Stimulated activated naive B cell treated with anti-CD40 and anti-IgM and Interleukin-4, amounts not matched to agents 10 μg/mL and 1 μg/mL and 100 μg/mL, for 72 hours (primary cell): ENCODE measurements at places on chromosomes 5 and 9.

- H3K36me3 ChIP-seq: no peaks in the 10 kb centered on the region
- peak; percentile 32 for DNase-seq
- no peak overlapping the region for H3K4me3 ChIP-seq
- H3K27me3 ChIP-seq: no peaks in the 10 kb centered on the region
- peaks cover 10% of the 10 kb centered on the region for H3K4me1 ChIP-seq
These were observed 262.1 kb upstream of the KLF4 start for GRCh38 chr9:107751567-107752210.

DNA sequence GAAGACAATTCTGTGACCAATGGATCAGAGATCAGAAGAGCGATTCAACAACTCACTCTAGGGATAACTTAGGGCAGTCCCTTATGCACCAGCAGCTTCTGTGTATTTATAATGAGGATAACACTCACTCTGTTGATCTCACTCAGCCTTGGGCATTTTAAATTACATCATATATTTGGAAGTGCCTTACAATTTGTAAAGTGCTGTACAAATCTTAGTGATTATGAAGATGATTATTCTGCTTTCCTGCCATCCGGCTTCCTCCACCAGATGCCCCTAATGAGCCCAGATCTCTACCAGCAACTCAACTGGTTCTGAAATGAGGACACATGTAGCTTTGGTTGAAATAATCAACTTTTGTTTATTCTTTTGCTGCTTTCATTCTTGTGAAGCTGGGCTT, 105.3 kb downstream of the PCSK1 start:
- no peaks in the 10 kb centered on the region for H3K36me3 ChIP-seq
- no peaks in the 10 kb centered on the region for H3K27me3 ChIP-seq
- no peak overlapping the region for H3K27ac ChIP-seq
- DNase-seq: no peak
- H3K4me1 ChIP-seq: no peaks in the 10 kb centered on the region

DNA sequence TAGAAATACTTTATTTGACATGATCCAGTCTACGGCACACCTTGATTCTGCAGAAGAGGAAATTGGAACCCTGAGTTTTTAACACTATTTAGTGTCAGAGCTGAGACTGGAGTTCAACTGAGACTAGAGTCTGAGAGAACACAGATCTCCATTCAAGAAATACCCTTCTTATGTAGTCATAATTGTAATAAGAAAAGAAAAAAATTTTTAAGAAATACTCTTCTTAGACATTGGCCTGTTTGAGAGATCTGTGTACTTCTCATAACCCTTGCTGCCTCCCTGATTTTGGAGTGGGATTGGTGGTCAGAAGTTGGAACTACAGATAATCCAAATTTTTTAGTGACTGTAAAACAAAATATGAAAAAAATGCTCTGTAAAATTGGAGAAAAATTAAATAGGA, 253.4 kb downstream of the ARRDC3 start:
- no peak overlapping the region for H3K27ac ChIP-seq
- no peak overlapping the region for H3K4me3 ChIP-seq

DNA sequence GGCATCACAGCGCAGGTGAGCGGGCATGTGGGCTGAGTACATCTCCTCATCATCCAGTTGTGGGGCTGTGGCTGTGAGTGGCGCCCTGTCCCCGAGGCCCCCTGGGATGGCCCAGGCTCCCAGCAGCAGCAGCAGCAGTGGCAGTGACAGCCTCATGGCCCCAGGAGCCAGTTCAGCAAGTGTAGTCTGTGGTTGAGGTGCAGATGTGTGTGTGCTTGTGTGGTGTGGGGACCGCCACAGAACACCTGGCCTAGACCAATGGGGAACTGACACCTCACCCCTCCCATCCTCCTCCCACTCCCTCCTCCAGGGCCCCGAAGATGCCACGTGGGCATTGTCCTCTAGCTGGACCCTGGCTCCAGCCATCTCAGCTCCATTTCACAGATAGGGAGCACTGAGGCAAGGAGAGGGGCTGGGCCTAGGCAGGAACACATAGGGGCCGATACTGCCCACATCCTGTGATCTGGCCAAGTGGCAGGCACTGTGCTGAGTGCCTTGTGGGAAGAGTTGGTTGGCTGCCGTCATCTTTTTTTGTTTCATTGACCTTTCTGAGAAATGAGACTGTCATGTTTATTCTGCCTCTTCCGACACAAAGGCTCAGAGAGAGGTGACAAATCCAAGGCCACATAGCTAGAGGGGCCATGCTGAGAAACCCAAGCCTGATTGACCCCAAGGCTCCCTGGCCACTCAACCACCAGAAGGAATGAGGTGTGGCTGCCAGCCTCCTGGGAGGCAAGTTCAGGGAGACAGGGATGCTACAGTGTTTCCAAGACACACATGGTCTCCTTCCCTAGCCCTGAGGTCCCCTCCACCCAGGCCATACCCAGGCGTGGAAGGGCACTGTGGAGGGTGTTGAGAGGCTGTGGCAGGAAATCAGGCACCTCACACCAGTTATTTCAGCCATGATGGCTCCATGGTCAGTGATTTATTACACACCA, at the start of gene MZB1:
Gene MZB1, minus strand, starts transcription at position 213 of the 938 bp plus-strand sequence. Its CDS starts 57 bp downstream, at position 156.
- peak within 1 kb of the TSS; percentile 97 for H3K27ac ChIP-seq
- H3K4me3 ChIP-seq: peak within 1 kb of the TSS; percentile 92
- peaks cover 13% of the 10 kb centered on the region for H3K36me3 ChIP-seq
- DNase-seq: peak; percentile 84
- H3K27me3 ChIP-seq: no peaks in the 10 kb centered on the region

- no peak overlapping the region for H3K27ac ChIP-seq
- H3K36me3 ChIP-seq: peaks cover 47% of the 10 kb centered on the region
- H3K4me1 ChIP-seq: peaks cover 4% of the 10 kb centered on the region
- H3K4me3 ChIP-seq: no peak overlapping the region
- no peaks in the 10 kb centered on the region for H3K27me3 ChIP-seq
- no peak for DNase-seq
These were observed 10.3 kb downstream of the CNOT8 start for GRCh38 chr5:154868702-154869101.

DNA sequence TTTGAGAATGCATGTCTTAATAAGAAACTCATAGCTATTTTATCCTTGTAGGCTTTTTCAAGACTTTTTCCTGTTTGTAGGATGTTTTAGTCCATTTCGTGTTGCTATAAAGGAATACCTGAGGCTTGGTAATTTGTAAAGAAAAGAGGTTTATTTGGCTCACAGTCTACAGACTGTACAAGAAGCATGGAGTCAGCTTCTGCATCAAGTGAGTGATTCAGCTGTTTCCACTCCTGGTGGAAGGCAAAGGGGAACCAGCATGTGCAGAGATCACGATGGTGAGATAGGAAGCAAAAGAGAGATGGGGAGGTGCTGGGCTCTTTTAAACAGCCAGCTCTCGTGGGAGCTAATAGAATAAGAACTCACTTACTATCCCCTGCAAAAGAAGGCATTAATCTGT, 177.3 kb downstream of the ALDH1A1 start:
- no peak overlapping the region for H3K27ac ChIP-seq
- H3K36me3 ChIP-seq: no peaks in the 10 kb centered on the region
- H3K4me3 ChIP-seq: no peak overlapping the region
- DNase-seq: no peak
- no peaks in the 10 kb centered on the region for H3K27me3 ChIP-seq
- H3K4me1 ChIP-seq: no peaks in the 10 kb centered on the region

DNA sequence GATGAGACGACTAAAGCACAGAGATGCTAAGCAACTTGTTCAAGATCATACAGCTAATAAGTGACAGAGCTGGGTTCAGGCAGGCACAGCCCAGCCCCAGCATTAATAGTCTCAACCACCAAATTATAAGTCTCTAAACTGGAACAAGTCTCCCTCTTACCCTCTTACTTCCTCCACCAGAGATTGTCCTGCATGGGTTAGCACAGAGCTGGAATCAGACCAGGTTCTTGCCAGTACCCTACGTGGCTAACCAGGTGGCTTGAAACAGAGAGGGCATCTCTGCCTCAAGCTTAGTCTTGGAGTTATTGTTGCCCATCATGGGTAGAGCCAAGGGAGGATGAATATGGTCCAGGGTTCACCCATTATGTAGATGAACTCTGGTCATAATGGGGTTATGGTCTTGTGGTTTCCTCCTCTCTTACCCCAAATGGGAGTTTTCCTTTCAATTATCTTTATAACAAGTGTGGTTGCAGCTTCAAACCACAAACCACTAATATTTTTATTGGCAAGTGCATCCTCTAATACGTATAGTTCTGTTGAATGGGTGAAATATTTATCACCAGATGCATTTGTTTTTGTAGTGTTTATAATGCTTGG, 8.3 kb upstream of the XPA start:
- DNase-seq: no peak
- H3K27me3 ChIP-seq: peaks cover 45% of the 10 kb centered on the region
- no peaks in the 10 kb centered on the region for H3K4me1 ChIP-seq
- no peak overlapping the region for H3K27ac ChIP-seq
- no peaks in the 10 kb centered on the region for H3K36me3 ChIP-seq

GRCh38 chr9:114433720-114434255, 46.0 kb upstream of the AKNA start:
- H3K36me3 ChIP-seq: no peaks in the 10 kb centered on the region
- H3K4me3 ChIP-seq: no peak overlapping the region
- peaks cover 2% of the 10 kb centered on the region for H3K4me1 ChIP-seq
- H3K27me3 ChIP-seq: peaks cover 7% of the 10 kb centered on the region
- no peak for DNase-seq

GRCh38 chr9:89422151-89422975, 75.5 kb downstream of the SEMA4D start:
- H3K4me3 ChIP-seq: peak overlapping the region; percentile 75
- peak overlapping the region; percentile 99 for H3K27ac ChIP-seq
- H3K36me3 ChIP-seq: peaks cover 52% of the 10 kb centered on the region
- peak; percentile 53 for DNase-seq
- peaks cover 82% of the 10 kb centered on the region for H3K4me1 ChIP-seq
- no peaks in the 10 kb centered on the region for H3K27me3 ChIP-seq

DNA sequence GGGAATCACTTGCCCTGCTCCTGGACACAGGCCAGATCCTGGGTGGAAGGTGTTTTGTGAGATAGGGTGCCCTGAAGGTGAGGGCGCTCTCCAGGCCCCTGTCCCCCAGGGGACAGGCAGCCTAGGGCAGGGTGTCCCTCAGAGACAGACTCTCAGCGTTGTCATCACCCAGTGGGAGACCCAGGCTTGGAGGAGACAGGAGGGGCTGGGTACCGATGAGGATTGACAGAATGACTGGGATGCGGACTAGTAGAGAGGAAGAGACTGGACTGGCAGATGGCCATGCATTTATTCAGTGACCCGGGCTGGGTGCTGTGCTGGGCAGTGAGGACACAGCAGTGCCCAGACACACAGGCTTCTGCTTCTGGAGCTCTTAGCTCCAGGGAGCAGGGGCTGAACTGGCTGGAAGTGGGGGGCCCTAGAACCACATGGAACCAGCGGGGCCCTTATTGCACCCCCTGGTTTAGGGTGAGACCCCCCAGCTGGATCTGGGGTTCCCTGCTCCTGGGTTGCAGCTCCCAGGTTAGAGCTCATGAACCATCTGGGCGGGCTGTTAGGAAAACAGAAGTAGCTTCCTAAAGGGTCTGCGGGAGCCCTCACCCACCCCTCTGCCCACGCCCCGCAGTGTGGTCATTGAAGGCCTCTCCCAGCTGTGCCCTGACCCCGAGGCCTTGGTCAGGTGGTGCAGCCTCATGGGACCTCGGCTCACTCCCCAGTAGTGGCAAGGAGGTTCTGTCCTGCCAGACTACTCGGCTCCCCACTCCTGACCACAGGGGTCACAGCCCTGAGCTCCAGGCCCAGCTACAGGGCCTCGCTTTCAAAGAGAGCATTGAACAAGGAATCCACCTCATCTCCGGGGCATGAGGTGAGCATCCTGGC, 116.7 kb upstream of the LMX1B start:
- no peak overlapping the region for H3K27ac ChIP-seq
- peaks cover 24% of the 10 kb centered on the region for H3K27me3 ChIP-seq
- H3K36me3 ChIP-seq: no peaks in the 10 kb centered on the region
- H3K4me1 ChIP-seq: peaks cover 13% of the 10 kb centered on the region
- no peak for DNase-seq
- no peak overlapping the region for H3K4me3 ChIP-seq

DNA sequence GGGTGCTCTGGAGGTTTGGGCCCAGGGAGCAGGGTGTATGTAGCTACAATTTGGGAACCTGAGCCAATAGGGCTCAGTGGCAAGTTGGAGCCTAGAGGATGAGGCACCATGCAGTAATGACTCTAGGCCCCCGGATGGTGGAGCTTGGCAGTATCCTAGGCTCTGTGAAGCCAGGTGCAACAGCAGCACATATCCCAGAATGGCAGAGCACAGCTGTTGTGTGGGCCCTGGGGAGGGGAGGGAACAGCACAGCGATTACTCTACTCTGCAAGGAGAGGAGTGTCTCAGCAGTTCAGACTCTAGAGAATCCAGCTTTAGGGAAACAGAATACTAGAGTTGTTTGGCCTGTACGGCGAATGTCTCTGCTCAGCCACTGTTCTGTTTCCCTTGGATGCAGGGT, 56.1 kb downstream of the LRRTM2 start:
- no peaks in the 10 kb centered on the region for H3K27me3 ChIP-seq
- no peak overlapping the region for H3K27ac ChIP-seq

GRCh38 chr5:150559701-150560100, 51.8 kb downstream of the NDST1 start:
- no peak overlapping the region for H3K27ac ChIP-seq
- H3K36me3 ChIP-seq: no peaks in the 10 kb centered on the region
- no peak for DNase-seq
- no peaks in the 10 kb centered on the region for H3K27me3 ChIP-seq
- peaks cover 13% of the 10 kb centered on the region for H3K4me1 ChIP-seq

DNA sequence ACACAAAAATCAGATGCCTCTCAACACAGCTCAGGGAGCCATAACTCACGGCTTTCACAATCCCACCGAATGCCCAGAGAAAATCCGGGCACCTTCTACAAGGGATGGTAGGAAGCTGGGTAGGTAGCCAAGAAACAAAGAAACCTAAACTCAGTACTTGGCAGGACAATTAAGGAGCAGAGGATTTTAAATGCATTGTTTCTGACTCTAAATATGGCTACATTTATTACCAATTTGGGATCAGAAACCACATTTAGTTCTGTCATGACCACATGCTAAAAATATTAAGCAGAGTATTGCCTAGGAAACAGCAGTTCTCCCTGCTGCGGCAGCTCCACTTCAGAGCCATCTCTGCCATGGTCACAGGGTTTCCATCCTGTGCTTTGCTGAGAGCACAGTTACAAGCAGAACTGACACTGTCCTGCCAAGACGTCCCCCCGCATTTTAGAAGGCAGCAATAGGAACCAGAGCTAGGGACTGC, 57.5 kb downstream of the SIL1 start:
- peak overlapping the region; percentile 51 for H3K27ac ChIP-seq
- H3K27me3 ChIP-seq: no peaks in the 10 kb centered on the region
- H3K4me3 ChIP-seq: peak overlapping the region; percentile 14
- H3K4me1 ChIP-seq: peaks cover 44% of the 10 kb centered on the region

GRCh38 chr9:80223897-80224296, 652.1 kb downstream of the TLE4 start:
- no peaks in the 10 kb centered on the region for H3K36me3 ChIP-seq
- H3K27me3 ChIP-seq: no peaks in the 10 kb centered on the region
- no peaks in the 10 kb centered on the region for H3K4me1 ChIP-seq
- no peak for DNase-seq
- no peak overlapping the region for H3K27ac ChIP-seq
- no peak overlapping the region for H3K4me3 ChIP-seq

DNA sequence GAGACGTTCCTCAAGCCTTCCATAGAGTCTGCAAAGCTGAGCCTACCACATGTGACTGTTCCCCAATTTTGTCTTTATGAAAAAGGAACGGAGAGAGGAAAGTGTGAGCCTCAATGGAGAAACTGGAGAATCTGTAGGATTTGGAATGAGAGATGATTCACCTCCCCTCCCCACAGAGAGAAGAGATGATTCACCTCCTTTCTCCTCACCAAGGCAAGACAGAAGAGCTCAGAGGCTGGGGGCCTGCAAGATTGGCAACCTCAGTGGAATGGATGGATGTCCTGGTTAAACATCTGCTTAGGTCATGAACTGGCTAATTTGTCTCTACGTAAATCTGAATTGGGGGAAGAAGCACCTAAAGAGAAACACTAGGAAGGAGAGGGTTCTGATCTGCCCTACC, 17.0 kb upstream of the MOCS2 start:
- no peaks in the 10 kb centered on the region for H3K4me1 ChIP-seq
- no peak for DNase-seq
- H3K36me3 ChIP-seq: no peaks in the 10 kb centered on the region
- H3K4me3 ChIP-seq: no peak overlapping the region
